ENCODE measurements at places on chromosomes 3 and 15.
A peak's percentile ranks its signal among the peaks of the same experiment; 100 is the strongest.

DNA sequence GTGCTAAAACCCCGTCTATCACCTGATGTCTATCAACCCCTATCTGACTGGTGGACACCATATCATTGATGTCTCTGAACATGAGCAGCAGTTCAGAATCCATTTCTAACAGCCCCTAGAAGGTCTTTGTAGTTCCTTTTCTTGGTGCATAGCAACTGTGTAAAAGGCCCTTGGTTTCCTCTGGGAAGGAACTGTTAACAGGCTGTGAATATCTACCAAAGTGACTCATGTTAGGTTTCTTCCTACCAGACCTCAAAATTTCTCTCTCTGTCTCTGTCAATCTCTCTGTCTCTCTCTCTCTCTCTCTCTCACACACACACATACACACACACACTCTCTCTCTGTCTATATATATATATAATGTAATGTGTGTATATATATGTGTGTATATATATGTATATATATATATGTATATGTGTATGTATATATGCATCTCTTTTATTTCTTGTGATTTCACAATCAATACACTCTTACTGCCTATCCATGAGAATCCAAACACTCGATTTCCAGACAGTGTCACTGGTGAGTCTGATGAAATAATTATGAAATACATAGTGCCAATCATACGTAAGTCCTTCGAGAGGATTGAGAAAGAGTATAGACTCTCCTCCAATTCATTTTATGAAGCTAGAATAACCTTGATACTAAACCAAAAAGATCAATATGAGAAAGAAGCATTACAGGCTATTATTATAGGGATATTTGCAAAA, 335.9 kb upstream of the SLCO3A1 start:
- DNase-seq, result peak; percentile 36

DNA sequence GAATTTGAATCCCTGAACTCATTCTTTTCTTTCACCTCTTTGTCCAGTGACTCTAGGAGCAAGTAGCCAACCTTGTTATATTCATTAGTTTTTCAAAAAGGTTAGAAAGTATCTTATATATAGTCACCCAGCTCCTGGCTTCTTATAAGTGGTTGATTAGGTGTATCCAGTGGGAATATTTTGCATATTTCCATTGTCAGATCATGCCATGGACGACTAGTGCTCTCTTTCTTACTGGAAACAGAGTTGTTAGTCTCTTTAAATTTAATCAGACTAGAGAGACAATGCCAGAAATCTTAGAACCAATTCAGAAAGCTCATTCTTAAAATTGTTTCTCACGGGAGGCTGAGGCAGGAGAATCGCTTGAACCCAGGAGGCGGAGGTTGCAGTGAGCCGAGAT, 73.4 kb downstream of the CHRD start:
- DNase-seq, result no peak

GRCh38 chr15:85289677-85290365, 90.6 kb upstream of the AKAP13 start:
- peak; percentile 79 for DNase-seq

GRCh38 chr3:151347432-151347831, 18.1 kb upstream of the P2RY13 start:
- no peak for DNase-seq

- DNase-seq, result no peak
Observed at GRCh38 chr3:25057379-25057778, 370.7 kb upstream of the RARB start.

GRCh38 chr3:101141135-101141534, 147.9 kb upstream of the ABI3BP start:
- peak; percentile 32 for DNase-seq

- DNase-seq, result no peak
Observed at GRCh38 chr3:6679510-6679909, 181.4 kb upstream of the GRM7 start.

- DNase-seq, result peak; percentile 55
Observed at GRCh38 chr3:129182390-129183185, 1.1 kb downstream of the CNBP start.

GRCh38 chr15:66006986-66007385, 137.7 kb downstream of the RAB11A start:
- peak; percentile 80 for DNase-seq

DNA sequence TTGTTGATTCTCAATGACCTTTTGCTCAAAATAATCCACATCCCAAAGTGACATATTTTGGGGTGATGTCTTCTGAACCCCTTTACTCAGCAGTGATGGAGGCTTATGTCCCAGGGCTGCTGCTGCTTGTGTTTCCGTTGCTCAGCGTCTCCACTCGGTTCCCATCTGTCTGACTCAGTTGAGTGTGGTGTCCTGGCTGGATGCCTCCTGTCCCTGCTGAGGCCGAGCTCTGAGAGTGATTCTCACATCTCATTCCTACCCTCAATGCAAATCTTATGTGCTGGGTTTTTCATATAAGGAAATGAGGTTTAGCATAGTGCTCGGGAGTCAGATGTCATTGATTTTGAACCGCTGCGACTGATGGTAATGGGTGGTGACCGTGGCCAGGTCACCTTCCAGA, 247.4 kb downstream of the GABRG3 start:
- DNase-seq, result no peak
